ENCODE measurements at places on chromosomes 1 and 21.

GRCh38 chr1:2408859-2409276, 3.5 kb downstream of the PEX10 start:
- no peak for DNase-seq

GRCh38 chr1:116907351-116907750, 2.4 kb upstream of the PTGFRN start:
- no peak for DNase-seq

- no peak for DNase-seq
Measured at GRCh38 chr1:161158316-161159010, 837 bp upstream of the USP21 start.

GRCh38 chr1:205247130-205247921, 19.6 kb downstream of the TMCC2 start:
- DNase-seq: peak; percentile 87

- DNase-seq: peak; percentile 36
Measured at GRCh38 chr1:18820791-18821641, 38.4 kb downstream of the TAS1R2 start.

- peak; percentile 44 for DNase-seq
Measured at GRCh38 chr1:204409836-204410687, 1.6 kb downstream of the PPP1R15B start.

- DNase-seq: no peak
Measured at GRCh38 chr1:185358957-185359356, 41.9 kb upstream of the IVNS1ABP start.

DNA sequence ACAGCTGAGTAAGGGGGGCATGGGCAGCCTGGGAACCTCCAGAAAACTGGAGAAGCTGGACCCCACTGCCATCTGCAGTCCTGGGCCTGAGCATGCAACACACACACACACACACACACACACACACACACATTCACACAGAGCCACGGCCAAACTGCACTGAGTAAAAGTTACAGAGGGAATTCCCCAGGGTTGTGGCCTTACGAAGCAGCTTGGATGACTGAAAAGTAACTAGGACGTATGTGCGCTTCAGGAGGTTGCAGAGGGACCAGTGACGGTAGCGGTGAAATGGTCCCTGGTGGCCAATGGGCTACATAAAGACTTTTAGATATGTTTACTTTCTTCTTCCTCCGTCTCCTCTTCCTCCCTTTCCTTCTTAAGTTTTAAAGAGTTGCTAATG, 232.5 kb upstream of the TMEM51 start:
- no peak for DNase-seq

GRCh38 chr1:16073490-16074119, at the start of gene FAM131C:
Gene FAM131C (minus strand): TSS chr1:16073651. CDS start chr1:16073442, 209 bp downstream.
- peak; percentile 55 for DNase-seq

GRCh38 chr1:99737016-99737415, 29.4 kb downstream of the FRRS1 start:
- peak; percentile 73 for DNase-seq

- no peak for DNase-seq
Measured at GRCh38 chr1:56345831-56346230, 233.5 kb downstream of the PLPP3 start.

- DNase-seq: no peak
Measured at GRCh38 chr1:15083578-15083977, 70.0 kb upstream of the TMEM51 start.

- DNase-seq: no peak
Measured at GRCh38 chr1:15212216-15212953, 34.6 kb upstream of the FHAD1 start.

GRCh38 chr1:203534526-203534925, 40.6 kb downstream of the OPTC start:
- no peak for DNase-seq

GRCh38 chr1:183568176-183569021, 21.9 kb downstream of the NCF2 start:
- no peak for DNase-seq

DNA sequence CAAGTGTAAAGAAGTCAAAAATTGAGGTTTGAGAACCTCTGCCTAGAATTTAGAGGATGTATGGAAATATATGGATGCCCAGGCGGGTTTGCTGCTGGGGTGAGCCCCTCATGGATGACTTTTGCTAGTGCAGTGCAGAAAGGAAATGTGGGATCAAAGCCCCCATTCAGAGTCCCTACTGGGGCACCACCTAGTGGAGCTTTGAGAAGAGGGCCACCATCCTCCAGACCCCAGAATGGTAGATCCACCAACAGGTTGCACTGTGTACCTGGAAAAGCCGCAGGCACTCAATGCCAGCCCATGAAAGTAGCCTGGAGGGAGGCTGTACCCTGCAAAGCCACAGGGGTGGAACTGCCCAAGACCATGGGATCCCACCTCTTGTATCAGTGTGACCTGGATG, 330.7 kb upstream of the DPYD start:
- DNase-seq: no peak

- no peak for DNase-seq
Measured at GRCh38 chr1:2595261-2595811, 8.8 kb downstream of the PRXL2B start.

GRCh38 chr1:245972476-245972875, 534.6 kb downstream of the SMYD3 start:
- DNase-seq: peak; percentile 62

- DNase-seq: no peak
Measured at GRCh38 chr1:151763990-151764389, 694 bp upstream of the MRPL9 start.

GRCh38 chr1:242201090-242201489, 202.2 kb upstream of the MAP1LC3C start:
- DNase-seq: no peak

DNA sequence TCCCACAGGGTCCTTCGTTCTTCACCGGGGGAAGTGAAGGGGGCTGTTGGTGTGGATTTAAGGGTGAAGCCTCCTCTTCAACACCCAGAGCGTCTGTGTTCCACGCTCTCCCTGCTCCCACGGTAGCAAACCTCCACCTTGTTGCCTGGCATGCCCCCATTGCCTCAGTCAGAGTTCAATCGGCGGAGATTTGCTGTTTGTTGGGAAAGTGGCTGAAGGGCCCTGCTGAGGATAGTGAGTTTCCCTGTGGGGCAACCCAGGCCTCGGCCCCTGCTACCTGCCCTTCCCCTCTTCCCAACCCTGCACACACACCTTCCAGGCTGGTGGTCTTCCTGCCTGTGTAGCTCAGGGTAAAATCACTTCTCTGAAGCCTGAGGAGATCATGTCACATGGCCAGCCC, 60.5 kb downstream of the TOR1AIP2 start:
- no peak for DNase-seq

GRCh38 chr1:153527683-153528040, 8.1 kb downstream of the S100A6 start:
- no peak for DNase-seq

DNA sequence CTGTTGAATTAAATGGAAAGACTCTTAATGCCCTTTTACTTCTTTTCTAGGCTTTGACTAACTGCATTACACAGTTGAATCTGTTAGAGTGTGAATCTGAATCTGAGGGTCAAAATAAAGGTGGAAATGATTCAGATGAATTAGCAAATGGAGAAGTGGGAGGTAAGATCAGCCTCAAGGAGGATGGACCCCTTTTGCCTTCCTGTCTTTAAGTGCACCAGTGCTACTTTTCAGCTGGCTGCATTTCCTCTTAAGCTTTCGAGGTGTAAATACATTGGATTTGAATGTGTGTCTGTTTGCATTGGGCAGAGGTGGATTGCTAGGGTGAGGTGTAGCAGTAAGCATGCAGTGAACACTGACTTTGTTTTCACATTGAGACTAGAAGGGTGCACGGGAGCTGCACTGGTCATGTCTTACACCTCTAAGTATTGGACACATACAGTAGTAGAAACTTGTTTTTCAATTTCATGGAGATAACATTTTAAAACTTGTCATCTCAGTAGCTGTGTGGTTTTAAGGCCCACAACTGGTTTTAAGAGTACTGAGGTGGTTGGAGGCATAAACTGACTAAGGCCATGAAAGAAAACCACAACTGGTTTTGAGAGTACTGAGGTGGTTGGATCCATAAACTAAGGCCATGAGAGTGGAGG, 35.4 kb downstream of the MIA3 start:
- no peak for DNase-seq

- DNase-seq: no peak
Measured at GRCh38 chr1:63635681-63636080, 42.5 kb downstream of the PGM1 start.

GRCh38 chr21:26194326-26194725, 23.8 kb upstream of the APP start:
- no peak for DNase-seq

DNA sequence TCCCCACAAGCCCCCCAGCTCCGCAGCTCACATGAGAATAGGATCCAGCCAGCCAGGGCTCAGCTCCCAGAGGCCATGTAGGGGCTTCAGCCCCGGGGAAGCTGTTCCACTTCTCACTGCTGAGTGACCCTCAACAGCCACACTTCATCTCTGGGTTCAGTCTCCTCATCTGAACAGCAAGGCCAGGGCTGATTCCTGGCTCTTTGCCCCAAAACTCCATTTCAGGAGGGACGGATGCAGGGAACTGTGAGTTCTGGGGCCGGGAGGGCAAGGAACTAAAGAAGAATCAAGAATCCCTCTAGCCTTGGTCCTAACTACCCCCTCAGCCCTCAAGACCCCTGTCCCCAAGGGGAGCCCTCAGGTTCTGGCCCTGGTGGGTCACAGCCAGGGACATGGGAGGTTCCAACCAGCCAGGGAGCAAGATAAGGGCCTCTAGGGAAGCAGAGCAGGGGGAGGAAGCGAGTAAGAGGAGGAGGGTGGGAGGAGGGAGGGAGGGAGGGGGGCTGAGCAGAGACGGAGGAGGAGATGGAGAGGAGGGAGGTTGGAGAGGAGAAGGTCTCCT, 13.1 kb downstream of the SDC3 start:
- no peak for DNase-seq

DNA sequence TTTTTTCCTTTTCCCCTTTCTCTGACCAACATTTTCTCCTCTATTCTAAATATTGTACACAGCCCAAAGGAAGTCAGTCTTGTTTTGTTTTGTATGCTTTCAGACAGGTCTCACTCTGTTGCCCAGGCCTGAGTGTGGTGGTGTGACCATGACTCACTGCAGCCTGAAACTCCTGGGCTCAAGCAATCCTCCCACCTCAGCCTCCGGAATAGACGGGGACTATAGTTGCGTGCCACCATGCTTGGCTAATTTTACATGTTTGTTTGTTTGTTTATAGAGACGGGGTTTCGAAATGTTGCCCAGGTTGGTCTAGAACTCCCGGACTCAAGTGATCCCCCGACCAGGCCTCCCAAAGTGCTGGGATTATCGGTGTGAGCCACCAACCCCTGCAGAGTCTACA, 72.8 kb downstream of the NRIP1 start:
- no peak for DNase-seq

GRCh38 chr1:115469703-115470476, 131.8 kb upstream of the NGF start:
- peak; percentile 23 for DNase-seq

GRCh38 chr1:217525773-217526490, 105.0 kb downstream of the GPATCH2 start:
- no peak for DNase-seq

DNA sequence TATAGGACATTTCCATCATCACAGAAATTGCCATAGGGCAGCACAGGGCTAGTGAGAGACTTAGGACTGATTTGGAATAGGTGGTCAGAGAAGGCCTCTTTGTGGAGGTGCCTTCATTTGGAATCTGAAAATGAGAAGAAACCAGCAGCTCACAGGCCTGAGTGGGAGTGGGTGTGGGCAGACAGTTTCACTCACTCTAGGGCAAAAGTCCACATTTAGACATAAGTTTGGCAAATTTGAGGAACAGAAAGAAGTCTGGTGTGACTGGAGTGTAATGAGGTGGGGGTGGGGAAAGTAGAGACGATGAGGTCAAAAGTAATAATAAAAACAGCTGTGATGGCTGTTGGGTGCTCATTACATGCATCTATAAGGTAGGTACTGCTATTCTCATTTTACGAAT, 22.4 kb upstream of the BCAR3 start:
- DNase-seq: no peak

GRCh38 chr1:15758343-15758931, at the start of gene FBLIM1:
Gene FBLIM1 (plus strand): TSS chr1:15758795. CDS start chr1:15764984, 6,189 bp downstream.
- DNase-seq: peak; percentile 72

DNA sequence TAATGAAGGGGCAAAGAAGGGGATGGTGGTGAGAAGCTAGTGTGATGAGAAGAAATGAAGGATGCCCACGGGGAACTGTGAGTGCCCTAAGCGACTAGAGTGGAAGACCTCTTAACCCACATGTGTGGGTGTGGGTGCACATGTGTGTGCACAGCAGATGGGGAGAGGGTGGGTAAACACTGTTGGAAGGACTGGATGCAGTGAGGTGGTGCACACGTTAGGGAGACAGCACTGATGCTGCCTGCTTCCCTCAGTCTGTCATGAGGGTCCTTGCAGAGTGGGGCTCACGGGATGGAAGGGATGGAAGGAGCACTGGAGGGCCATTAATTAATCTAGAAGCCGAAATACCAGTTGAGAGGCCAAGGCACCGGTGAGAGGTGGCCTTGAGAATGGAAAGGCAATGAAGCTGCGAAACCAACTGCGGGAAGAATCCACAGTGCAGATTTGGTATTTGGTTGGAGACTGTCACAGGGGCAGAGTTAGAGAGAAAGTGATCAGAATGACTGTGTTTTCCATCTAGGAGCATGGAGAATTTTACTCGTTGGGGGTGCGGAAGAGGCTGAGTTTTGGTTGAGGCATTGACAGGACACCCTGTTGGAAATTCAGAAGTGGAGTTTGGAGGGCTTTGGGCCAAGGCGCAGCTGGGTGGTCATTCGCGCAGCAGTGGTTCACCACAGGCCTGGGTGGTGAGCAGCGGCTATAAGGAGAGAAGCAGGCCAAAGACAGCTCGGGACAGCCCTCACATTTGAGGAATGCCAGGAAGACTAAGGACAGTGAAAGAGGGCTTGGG, 15.8 kb downstream of the RCSD1 start:
- DNase-seq: no peak

DNA sequence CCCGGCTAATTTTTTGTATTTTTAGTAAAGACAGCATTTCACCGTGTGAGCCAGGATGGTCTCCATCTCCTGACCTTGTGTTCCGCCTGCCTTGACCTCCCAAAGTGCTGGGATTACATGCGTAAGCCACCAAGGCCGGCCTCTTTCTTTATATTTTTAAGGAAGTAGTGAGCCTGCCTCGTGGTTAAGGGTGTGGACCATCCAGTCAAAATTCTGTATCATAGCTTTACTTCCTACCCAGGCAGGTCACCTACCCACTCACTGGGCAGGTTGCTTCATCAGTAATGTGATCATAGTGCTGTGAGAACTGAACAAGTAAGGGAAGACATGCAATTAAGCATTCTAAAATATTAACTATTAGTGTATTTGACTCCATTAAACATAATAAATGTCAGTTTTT, 8.1 kb upstream of the ACOT7 start:
- DNase-seq: no peak
